Caki2 (cell line): ENCODE measurements at places on chromosomes 1 and 21. TPM values are rescaled to one million over a fixed set of nuclear protein-coding genes. Genes with fewer than 3 reads are reported as not detected.

The C1QC gene
- not detected in 2 replicates for total RNA-seq

DNA sequence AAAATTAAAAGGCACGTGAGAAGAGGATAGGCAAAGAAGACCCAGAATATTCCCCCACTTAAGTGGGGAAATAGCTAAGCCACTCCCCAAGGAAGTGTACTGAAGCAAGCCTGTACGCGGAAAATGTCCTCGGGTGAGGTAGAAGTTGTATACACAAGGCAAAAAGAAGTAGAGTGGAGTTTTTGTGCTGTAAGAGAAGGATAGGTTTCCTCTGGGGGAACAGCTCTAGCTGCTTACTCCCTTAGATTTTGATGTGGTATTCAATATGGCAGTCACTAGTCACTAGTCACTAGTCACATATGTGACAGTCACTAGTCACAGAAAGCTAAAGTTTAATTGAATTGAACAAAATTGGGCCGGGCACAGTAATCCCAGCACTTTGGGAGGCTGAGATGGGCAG lies 7.6 kb downstream of the TXNIP start:
- no peak for DNase-seq

DNA sequence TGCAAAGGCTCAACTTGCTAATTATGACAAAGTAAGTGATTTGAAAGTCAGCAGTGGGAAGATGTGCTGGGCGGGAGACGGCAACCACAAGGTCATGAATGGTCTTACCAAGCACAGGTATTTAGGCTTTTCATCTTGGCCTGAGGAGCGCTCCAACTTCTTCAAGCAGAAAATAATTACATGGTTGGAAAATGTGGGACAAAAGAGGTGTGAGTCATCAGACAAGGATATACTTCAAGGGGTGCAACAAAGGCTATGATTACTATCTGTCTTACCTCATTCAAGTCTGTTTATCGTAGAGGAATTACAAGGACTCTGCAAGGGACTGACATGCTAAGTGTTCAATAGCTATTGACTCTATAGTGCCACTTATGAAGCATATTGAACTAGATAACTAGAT lies 2005.7 kb downstream of the MRPL39 start:
- DNase-seq: no peak

GRCh38 chr1:169094897-169095569 lies 11.5 kb upstream of the ATP1B1 start:
- DNase-seq: no peak
